ENCODE measurements at places on chromosomes 6 and 20.

- no peak for DNase-seq
Observed at GRCh38 chr6:79239536-79240168, 5.2 kb upstream of the HMGN3 start.

DNA sequence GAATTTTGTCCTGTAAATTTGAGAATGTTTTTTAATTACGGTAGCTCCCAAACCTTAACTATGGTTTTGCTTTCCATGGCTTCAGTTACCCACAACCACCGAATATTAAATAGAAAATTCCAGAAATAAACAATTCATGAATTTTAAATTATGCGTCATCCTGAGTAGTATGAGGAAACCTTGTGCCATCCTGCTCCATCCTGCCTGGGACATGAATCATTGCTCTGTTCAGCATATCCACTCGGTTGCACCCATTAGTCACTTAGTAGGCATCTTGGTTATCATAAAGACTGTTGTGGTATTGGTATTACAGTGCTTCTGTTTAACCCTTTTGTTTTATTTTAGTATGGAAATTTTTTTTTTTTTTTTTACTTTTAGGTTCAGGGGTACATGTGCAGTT, 39.7 kb downstream of the KCNS1 start:
- peak; percentile 72 for DNase-seq

DNA sequence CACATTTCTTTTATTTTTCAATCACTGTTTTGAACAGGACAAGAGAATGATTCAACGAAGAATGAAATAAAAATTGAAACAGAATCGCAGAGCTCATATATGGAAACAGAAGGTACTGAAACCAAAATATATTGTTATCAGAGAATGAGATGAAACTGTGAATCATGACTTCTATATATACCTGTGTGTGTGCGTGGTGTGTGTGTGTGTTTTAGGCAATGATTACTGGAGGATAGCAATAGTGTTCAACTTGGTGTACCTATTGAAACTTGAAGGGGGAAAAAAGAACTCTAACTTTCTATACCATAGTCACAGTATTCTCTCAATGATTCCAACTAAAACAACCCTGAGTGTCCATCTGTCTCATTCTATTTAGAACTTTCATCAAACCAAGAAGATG, 586.6 kb downstream of the KIF16B start:
- DNase-seq: no peak

GRCh38 chr20:58818586-58819285, 32.0 kb downstream of the GNAS-AS1 start:
- DNase-seq: peak; percentile 97

DNA sequence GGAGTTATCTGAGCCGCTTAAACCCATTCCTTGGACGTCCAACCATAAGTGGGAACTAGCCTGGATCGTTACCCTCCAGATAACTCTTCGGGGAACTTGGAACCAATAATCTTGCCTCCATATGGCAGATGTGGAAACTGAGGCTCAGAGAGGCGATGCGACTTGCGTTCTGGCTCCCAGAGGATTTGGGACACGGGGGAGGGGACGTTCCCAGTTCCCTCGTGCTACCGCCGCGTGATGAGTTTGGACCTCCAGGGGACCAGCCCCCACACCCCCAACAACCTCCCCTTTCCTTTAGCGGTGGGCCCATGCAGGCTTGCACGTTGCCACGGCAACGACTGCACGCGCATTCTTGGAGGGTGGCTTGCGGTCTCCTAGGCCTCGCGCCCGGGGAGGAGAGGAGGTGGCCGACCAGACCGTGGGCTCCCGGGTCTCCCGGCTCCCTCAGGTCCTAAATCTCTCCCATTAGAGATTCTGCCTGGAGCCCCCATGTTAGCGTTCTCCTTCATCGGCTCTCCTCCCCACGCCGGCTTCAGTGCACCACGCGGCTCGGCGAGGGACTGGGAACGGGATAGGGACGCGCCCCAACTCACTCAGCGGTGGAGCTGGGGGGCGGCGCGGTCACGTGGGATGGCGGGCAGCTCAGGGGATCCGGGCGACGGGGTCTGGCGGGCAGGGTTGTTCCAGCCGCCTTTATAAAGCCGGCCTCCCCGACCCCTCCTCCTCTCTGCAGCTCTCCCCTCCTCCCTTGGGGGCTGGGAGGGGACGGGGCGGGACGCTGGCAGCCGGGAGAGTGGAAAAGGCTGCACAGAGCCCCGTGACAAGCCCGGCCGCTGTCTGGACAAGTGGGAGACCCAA, at the start of gene PLTP:
PLTP (minus strand) TSS at position 670 of the 858 bp plus-strand sequence. CDS start 703 bp downstream, outside the sequence.
- DNase-seq: peak; percentile 85

GRCh38 chr20:403582-403957, 4.5 kb upstream of the RBCK1 start:
- DNase-seq: no peak

GRCh38 chr6:107624050-107624449, 134.1 kb downstream of the SOBP start:
- DNase-seq: no peak

DNA sequence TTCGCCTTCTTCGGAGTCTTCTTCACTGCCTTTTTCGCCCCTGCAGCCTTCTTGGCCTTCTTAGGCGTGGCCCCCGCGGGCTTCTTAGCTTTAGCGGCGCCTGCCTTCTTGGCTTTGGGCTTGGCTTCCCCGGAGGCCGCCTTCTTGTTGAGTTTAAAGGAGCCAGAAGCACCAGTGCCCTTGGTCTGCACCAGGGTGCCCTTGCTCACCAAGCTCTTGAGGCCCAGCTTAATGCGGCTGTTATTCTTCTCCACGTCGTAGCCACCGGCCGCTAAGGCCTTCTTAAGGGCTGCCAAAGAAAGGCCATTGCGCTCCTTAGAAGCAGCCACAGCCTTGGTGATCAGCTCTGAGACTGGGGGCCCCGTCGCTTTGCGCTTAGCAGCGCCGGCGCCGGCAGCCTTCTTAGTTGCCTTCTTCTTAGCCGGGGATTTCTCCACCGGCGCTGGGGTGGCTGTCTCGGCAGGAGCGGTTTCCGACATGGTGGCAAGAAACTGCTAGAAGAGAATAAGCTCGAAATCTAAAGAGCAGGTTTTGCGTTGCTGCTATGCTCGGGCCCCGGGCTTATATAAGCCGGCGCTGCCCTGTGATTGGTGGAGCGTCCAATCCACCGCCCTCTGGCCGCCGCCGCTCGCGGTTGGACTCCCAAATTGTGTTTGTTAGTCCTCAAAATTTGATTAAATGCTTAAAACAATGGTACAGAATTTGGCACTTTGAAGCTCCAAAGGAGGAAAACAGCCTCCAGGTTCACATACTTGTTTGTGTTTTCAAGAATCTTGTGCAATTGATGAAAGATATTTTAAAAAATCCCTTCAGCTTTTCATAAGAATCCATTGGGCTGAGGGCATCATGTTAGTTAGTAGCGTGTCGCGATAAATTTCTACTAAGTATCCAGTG, 44.9 kb downstream of the OR2B2 start:
- DNase-seq: peak; percentile 84

DNA sequence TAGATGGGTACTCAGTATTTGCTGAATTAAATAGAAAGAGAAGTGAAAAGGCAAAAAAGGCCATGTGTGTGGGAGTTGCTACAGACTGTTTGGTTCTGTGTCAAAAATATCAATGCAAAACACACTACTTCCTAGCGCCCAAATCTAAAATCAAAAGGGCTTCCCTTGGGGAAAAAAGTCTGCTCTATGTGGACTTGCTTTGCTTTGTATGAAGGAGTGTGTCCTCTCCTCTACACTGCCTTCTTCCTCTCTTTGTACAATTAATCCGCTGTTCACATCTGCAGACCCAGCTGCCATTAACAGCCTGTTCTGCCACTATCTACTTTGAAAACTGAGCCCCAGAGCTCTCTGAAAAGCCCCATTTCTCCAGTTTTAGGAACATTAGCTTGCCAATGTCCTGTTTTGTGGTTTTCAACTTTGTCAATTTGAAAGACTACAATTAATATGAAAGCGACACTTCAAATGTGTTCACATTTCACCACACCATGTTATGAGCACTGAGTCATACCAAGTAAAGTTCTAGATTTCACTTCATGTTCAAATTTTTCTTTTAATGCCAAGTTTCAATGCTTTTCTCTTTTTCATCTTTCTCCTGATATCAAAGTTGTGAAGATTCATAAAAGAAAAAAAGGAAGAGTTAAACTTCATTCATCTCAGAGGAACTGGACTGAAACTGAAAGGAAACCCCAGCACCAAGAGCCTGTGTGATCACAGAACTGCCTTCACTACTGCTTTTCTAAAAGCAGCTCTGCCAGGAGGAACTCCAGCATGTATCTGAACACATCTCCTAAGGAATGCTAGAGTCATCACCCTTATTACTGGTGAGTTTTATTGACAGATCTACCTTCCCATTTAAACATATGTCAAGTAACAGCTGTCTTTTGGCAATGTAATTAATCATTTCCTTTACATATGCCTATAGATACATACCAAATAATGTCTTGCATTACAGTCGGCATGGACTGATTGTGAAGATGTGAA, 102.6 kb downstream of the KIF13A start:
- DNase-seq: no peak

DNA sequence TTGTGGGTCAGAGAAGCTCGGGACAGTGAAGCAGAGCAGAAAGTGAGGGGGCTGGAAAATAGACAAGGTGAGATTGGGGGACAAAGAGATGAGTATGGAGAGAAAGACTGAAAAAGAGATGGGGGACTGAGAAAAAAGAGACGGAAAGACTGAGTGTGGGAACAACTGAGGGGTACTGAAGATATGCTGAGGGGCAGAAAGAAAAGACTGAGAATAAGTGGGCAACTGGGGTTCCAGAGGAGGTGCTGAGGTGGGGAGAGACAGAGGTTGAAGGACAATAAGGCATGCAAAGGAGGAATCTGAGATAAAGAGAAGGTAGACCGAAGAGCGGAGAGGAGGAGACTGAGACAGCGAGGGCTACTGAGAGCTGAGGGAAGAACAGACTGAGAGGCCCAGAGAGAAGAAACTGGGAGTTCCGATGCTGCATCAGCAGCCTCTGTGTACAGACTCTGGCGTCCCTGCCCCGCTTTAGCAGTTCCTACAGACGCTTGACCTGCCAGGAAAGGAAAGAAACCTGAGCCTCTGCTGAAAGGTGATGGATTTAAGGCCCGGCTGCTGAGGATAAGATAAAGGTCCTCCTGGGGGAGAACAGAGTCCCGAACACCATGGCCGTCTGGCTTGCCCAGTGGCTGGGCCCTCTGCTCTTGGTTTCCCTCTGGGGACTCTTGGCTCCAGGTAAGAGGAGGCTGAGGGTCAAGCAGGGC, at the start of gene PRSS16:
PRSS16 (plus strand) TSS at position 569 of the 704 bp plus-strand sequence; CDS start at position 606, 37 bp downstream.
- DNase-seq: no peak

DNA sequence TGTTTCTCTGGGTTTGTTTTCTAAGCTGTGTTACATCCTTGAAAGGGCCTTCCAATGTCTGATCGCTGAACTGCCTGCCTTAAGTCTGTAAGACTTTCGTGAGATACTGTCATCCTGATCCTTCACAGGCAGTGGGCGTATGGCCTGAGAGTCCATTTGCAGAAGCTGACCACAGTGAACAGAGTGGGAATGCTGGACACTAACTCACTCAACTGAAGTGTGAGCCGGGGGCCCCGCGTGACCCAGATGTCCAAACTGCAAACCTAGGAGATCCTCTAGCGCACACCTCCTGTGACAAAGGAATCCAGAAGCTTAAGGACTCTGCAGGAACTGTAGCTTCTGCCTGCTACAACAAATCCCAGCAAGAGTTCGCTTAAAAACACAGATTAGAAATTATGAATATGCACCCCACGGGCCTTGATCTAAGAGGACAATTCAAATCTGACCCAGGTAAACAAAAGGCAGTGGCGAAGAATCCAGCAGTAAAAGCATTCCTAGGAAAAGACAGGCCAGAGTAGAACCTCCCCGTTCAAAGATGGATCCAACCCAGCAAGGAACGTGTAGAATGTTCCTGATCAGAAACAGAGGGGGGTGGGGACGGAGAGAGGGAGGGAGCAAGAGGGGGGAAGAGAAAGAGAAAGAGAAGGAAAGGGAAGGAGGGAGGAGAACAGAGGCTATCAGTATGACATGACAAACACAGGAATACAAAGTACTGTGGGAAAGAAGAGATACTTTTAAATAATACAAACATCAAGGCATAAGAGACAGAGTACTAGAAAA, 135.0 kb upstream of the AFDN start:
- DNase-seq: no peak

- DNase-seq: peak; percentile 73
Observed at GRCh38 chr6:137641474-137642077, 147.4 kb upstream of the OLIG3 start.

GRCh38 chr6:11043961-11044711, at the start of gene ELOVL2:
Gene ELOVL2, minus strand, starts transcription at chr6:11044305. Its CDS starts 75 bp downstream, at chr6:11044230.
- peak; percentile 57 for DNase-seq

DNA sequence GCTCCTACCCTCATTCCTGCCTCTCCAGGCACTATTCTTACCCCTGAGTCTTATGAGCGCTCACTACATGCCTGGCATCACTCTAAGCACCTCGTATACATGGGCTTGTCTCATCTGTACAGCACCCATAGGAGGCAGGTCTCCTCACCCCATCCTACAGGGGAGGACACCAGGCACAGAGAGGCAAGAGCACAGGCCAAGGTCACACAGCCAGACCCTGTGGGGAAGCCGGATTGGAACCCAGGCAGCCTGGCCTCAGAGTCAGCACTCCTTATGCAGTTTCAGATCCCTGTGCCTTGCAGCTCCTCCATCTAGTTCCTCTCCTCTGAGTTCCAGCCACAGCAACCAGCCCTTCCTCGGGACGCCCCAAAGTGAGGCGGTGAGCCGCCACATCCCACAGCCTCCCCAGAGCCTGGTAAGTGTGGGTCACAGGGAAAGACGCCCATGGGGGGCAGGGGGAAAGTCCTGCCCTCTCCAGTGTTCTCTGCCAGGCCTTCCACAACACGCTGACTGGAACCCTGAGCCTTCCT, 103.3 kb downstream of the NFATC2 start:
- DNase-seq: no peak

DNA sequence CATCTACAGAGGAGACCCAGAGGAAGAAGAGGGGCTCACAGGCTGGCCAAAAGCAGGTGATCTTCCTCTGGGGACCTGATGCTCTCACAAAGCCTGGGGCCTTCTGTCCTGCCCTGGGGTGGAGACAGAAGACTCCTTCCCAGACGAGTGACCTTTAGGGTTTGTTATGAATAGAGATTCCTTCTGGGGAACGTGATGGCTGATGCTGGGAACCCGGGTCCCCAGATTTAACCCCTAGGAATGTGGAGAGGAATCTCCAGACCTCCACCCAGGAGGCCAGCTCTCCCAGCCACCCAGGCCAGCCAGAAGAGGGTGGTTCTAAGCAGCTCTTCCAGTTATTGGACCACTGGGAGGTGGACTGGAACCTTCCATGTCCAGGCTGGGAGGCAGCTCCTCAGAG, 16.8 kb upstream of the CCN5 start:
- DNase-seq: no peak
